Stimulated activated CD8-positive, alpha-beta memory T cell treated with anti-CD3 and anti-CD28 coated beads, Interleukin-7, amount 100 ng/mL, for 4 hours (primary cell): ENCODE measurements at places on chromosomes 4 and X.

GRCh38 chr4:110631584-110632505, 9.0 kb upstream of the PITX2 start:
- DNase-seq: no peak

GRCh38 chrX:51747671-51748070, 4.4 kb downstream of the GSPT2 start:
- no peak for DNase-seq

DNA sequence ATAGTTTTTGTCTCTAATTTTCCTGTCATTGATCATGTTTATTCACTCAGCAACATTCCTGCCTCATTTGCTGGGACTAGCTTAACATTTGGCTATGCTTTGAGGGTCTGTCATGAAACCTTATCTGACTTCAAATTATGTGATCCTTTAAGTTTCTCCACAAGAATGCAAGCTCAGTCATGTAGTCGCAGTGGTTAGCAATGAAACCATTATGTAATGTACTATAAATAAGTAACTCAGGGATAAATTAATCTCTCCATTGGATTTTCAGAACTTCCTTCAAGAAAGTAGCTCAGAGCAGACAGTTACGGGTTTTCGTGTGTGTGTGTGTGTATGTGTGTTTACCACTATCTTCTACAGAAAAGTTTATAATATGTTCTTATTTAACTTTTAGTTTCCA, 993.6 kb downstream of the ADGRL3 start:
- DNase-seq: no peak

DNA sequence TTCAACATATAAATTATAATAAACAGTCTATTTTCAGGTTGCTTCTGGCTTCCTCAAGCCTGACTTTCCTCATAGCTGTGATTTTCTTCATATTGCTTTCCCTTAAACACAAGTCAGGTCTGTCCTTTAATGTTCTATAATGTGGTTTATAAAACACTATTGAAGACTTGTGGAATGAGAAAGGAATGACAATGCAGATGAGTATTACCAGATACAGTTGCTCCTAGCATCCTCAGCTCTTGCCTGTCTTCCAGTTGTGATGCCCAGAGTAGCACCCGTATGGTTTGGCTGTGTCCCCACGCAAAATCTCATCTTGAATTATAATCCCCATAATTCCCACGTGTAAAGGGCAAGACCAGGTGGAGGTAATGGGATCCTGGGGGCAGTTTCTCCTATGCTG, 265.7 kb upstream of the BOD1L1 start:
- DNase-seq: no peak

GRCh38 chr4:6912441-6912840, 2.8 kb downstream of the TBC1D14 start:
- DNase-seq: no peak

DNA sequence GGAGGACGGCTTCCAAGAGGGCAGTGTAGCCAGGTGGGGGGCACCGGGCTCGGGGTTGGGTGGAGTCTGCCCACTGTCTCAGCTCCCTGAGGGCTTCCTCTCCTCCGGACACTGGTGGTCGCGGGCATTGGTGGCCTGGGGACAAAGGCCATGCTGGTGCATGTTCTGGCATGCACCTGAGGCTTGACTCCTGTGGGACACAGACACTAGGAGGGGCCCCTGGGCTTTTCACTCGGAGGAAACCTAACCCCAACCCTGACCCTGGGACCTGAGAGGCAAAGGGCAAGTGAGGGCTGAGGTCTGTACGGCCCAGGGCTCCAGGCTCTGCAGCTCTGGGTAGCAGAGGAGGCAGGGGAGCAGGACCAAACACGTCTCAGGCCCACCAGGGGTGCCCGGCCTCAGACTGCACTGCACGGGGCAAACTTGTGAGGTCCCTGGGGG, 22.3 kb upstream of the FGFR3 start:
- no peak for DNase-seq

- no peak for DNase-seq
These were observed 239.3 kb downstream of the CRLF2 start for GRCh38 chrX:973010-973632.

DNA sequence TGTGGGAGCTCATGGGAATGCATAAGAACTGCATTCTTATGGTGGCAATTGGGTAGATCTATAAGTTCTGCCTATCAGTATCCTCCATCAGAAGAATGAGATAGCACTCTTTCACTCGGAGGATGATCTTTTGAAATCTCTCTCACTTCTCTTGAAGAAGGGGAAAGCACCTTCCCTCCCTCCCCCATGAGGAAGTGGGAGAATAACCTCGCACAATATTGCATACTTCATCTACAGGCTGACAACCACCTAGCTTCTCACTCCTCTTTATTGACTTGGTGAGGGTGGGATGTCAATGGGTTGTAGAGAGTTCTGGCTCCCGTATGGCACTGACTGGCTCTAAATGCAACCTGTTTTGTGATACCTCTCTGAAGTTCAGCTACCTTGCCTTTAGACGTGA, 146.7 kb upstream of the SPOCK3 start:
- DNase-seq: no peak
